ENCODE measurements at places on chromosomes 3 and 15. TPM values are rescaled to one million over a fixed set of nuclear protein-coding genes. Genes with fewer than 3 reads are reported as not detected.
A peak's percentile ranks its signal among the peaks of the same experiment; 100 is the strongest.

PLS1 gene
- 1.6 TPM for total RNA-seq

HTR3E gene
- total RNA-seq = not detected

CAMKV gene
- total RNA-seq = 0.16 TPM

ABCC5 gene
- 9.9 TPM for total RNA-seq

SAMMSON gene
- not detected for total RNA-seq

SAMD7 gene
- total RNA-seq = not detected

RLBP1 gene
- total RNA-seq = not detected

CTXN2 gene
- total RNA-seq = not detected

GRCh38 chr15:36407647-36408046 lies 171.8 kb upstream of the CDIN1 start:
- H3K4me3 ChIP-seq = no peak overlapping the region
- H3K4me1 ChIP-seq = no peaks in the 10 kb centered on the region
- H3K27me3 ChIP-seq = no peaks in the 10 kb centered on the region
- DNase-seq = no peak
- no peak overlapping the region for H3K27ac ChIP-seq
- no peaks in the 10 kb centered on the region for H3K36me3 ChIP-seq

DNA sequence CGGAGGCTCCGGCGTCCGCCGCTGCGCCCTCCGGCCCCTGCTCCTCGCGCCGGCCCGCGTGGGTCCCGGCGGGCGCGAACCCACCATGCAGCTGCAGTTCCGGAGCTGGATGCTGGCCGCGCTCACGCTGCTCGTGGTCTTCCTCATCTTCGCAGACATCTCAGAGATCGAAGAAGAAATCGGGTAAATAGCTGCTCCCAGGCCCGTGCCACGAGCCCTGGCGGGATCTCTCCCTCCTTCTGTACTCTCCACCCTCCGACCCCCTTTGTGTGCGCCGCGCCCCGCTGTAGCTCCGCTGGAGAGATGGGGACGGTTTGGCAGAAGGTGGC lies 263 bp downstream of the ST8SIA2 start:
- no peak overlapping the region for H3K4me3 ChIP-seq
- no peaks in the 10 kb centered on the region for H3K36me3 ChIP-seq
- H3K27me3 ChIP-seq = peaks cover 20% of the 10 kb centered on the region
- H3K27ac ChIP-seq = no peak overlapping the region
- no peak for DNase-seq

DNA sequence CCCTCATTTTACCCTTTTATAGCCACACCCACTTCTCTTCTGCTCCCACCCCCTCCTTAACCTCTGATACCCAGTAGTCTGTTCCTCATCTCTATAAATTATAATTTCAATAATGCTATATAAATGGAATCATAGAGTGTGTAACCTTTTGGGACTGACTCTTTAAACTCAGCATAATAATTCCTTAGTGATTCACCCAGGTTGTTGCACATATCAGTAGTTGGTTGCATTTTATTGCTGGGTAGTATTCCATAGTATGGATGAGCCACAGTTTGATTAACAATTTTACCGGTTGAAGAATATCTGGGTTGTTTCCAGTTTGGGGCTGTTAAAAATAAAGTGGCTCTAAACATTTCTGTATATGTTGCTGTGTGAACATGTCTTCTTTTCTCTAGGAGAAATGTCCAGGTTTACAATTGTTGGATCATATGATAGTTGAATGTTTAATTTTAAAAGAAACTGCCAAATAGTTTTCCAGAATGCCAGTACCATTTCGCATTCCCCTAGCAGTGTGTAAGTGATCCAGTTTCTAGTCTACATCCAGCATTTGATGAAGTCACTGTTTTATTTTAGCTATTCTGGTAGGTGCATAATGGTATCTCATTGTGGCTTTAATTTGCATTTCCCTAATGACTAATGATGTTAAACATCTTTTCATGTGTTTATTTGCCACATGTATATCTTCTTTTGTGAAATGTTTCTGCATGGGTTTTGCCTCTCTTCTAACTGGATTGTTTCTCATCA lies 68.5 kb downstream of the VPS8 start:
- peaks cover 9% of the 10 kb centered on the region for H3K4me1 ChIP-seq
- no peak overlapping the region for H3K27ac ChIP-seq
- no peaks in the 10 kb centered on the region for H3K36me3 ChIP-seq

- no peaks in the 10 kb centered on the region for H3K36me3 ChIP-seq
- peaks cover 33% of the 10 kb centered on the region for H3K4me1 ChIP-seq
- no peak overlapping the region for H3K4me3 ChIP-seq
- no peak overlapping the region for H3K27ac ChIP-seq
- no peaks in the 10 kb centered on the region for H3K27me3 ChIP-seq
- no peak for DNase-seq
Observed at GRCh38 chr15:77024273-77025082, 29.6 kb downstream of the PSTPIP1 start.

- DNase-seq = no peak
- no peaks in the 10 kb centered on the region for H3K36me3 ChIP-seq
- no peak overlapping the region for H3K27ac ChIP-seq
- H3K4me3 ChIP-seq = no peak overlapping the region
- no peaks in the 10 kb centered on the region for H3K4me1 ChIP-seq
- H3K27me3 ChIP-seq = peaks cover 2% of the 10 kb centered on the region
Observed at GRCh38 chr3:170695486-170696064, 109.7 kb upstream of the SLC7A14 start.

DNA sequence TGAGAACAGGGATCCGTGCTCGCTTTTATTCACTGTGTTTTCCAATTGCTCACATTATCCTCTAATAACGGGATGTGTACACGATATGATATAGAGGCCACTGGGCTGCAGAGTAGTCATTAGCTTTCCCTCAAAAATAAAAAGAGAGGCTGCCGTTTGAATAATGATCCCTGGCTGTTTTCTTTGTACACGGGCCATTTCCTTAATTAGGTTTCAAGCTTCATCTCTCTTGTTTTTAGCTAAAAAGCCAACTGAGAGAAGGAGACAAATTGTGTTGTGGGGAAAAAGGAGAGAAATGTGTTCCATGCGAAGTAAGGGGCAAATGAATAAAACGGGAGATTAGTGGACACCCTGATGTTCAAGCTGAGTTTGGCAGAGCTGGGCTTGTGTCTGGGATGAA lies 174.2 kb downstream of the CACNA2D3 start:
- no peaks in the 10 kb centered on the region for H3K36me3 ChIP-seq
- H3K4me1 ChIP-seq = no peaks in the 10 kb centered on the region
- no peak overlapping the region for H3K27ac ChIP-seq
- DNase-seq = no peak
- no peaks in the 10 kb centered on the region for H3K27me3 ChIP-seq

DNA sequence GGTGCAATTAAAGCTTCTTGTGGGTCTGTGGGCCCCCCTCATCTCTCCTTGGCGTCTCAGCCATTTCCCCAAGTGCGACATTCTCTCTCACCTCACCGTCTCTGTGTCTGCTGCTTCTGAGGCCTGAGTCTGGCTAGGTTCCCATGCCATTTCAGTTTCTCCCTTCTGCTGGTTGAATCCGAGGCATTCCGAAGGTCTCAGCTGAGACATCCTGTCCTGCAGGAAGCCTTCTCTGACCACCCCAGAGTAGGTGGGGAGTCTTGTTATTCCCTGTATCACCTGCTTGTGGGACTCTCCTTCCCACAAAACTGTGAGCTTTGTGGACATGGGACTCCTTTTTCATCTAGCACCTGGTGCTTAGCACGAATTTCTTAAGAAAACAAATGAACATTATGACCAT lies 78.3 kb downstream of the ASB7 start:
- H3K4me1 ChIP-seq = peaks cover 3% of the 10 kb centered on the region
- H3K27me3 ChIP-seq = no peaks in the 10 kb centered on the region
- no peak for DNase-seq
- H3K27ac ChIP-seq = no peak overlapping the region

GRCh38 chr15:73931441-73931840 lies 5.2 kb downstream of the LOXL1 start:
- H3K4me3 ChIP-seq = no peak overlapping the region
- no peak for DNase-seq
- H3K27ac ChIP-seq = no peak overlapping the region
- H3K36me3 ChIP-seq = no peaks in the 10 kb centered on the region
- no peaks in the 10 kb centered on the region for H3K4me1 ChIP-seq

GRCh38 chr15:71804226-71804625 lies 6.1 kb upstream of the NR2E3 start:
- H3K27ac ChIP-seq = no peak overlapping the region
- H3K4me1 ChIP-seq = peaks cover 10% of the 10 kb centered on the region
- no peaks in the 10 kb centered on the region for H3K27me3 ChIP-seq
- H3K36me3 ChIP-seq = no peaks in the 10 kb centered on the region
- DNase-seq = no peak

- no peak overlapping the region for H3K4me3 ChIP-seq
- H3K4me1 ChIP-seq = no peaks in the 10 kb centered on the region
- no peaks in the 10 kb centered on the region for H3K36me3 ChIP-seq
- DNase-seq = no peak
Observed at GRCh38 chr3:104610730-104611652, 755.7 kb upstream of the ALCAM start.

DNA sequence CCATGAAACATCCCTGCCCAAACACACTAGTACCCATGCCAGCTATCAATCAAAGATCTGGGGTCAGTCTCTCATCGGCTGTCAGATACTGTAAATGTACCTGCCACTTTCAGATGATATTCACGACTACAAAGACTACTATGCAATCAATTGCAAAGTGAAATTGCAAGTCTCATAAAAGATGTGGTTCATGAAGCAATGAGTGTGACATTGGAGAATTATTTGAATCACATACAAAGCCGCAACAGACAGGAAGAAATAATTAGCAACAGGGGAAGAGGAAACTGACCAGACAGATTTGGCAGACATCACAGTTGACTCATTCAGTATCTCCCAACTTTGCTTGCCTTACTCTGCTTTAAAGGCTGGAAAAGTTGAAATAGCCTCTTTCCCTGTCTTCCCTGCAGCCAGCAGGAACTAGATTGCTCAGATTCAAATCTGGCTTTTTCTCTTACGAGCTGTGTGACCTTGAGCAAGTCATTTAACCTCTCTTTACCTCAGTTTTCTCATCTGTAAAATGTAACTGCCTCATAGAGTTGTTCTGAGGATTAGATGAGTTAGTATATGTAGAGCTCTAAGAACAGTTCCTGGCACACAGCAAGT lies 95.7 kb upstream of the C3orf80 start:
- no peak overlapping the region for H3K27ac ChIP-seq
- no peaks in the 10 kb centered on the region for H3K27me3 ChIP-seq
- DNase-seq = peak; percentile 19
- H3K4me1 ChIP-seq = peaks cover 10% of the 10 kb centered on the region

DNA sequence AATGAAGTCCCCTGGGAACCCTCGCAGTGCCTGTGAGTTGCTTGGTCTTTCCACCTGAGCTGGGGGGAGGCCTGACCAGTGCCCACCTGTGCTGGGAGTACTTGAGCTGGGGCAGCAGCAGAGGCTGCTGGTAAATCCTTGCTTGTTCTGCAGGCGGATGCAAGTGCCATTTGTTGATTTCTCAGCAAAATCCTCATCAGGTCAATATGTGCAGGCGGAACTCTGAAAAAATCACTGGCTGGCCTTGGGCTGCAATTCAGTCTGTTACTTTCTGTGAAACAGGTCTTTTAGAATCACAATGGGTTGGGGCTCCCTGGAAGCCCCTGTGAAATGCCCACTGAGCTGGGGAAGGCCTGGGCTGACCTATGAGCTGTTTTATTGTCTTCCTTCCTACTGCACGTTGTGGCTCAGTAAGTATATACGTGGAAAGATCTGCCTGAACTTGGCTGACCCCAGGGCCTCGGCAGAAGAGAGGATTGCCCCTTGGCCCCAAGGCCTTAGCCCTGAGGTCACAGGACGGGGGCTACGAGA lies 182.0 kb upstream of the RGMA start:
- H3K36me3 ChIP-seq = no peaks in the 10 kb centered on the region
- no peak overlapping the region for H3K4me3 ChIP-seq
- DNase-seq = no peak
- no peak overlapping the region for H3K27ac ChIP-seq
- no peaks in the 10 kb centered on the region for H3K4me1 ChIP-seq

Measured in GM12878 (cell line).